ENCODE measurements at places on chromosomes 2 and 18. TPM values are rescaled to one million over a fixed set of nuclear protein-coding genes. Genes with fewer than 3 reads are reported as not detected.

RPE gene
- total RNA-seq, result 50.6 TPM

RFTN2 gene
- total RNA-seq, result 22.2 TPM

DNA sequence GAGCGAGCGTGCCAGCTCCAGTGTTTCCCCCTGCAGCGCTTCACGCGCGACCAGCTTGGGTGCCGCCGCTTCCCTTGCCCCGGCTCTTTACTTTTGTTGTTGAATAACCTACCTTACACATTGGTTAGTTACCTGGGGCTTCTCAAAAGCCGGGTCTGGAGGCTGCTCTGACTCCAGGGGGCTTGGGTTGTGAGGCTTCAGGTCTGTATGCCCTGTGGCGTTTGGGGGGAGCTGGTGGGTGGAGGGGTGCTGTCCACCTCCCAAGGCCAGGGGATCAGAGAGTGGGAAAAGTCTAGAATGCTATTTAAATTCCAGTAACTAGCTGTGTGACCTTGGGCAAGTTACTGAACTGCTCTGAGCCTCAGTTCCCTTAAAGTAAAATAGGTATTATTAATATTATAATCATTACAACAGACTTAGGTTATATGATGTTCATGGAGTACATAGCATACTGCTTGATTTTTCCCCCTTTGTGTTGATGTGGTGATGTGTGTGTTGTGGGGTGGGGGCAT lies 770 bp downstream of the LYPD6B start:
- no peaks in the 10 kb centered on the region for H3K36me3 ChIP-seq
- H3K27ac ChIP-seq, result no peak overlapping the region
- H3K4me1 ChIP-seq, result no peaks in the 10 kb centered on the region
- no peak overlapping the region for H3K4me3 ChIP-seq
- H3K27me3 ChIP-seq, result no peaks in the 10 kb centered on the region

- peak overlapping the region; percentile 69 for H3K27ac ChIP-seq
- no peak for DNase-seq
- H3K27me3 ChIP-seq, result no peaks in the 10 kb centered on the region
- H3K4me1 ChIP-seq, result no peaks in the 10 kb centered on the region
These were observed 1.8 kb upstream of the ZEB2 start for GRCh38 chr2:144521686-144522085.

DNA sequence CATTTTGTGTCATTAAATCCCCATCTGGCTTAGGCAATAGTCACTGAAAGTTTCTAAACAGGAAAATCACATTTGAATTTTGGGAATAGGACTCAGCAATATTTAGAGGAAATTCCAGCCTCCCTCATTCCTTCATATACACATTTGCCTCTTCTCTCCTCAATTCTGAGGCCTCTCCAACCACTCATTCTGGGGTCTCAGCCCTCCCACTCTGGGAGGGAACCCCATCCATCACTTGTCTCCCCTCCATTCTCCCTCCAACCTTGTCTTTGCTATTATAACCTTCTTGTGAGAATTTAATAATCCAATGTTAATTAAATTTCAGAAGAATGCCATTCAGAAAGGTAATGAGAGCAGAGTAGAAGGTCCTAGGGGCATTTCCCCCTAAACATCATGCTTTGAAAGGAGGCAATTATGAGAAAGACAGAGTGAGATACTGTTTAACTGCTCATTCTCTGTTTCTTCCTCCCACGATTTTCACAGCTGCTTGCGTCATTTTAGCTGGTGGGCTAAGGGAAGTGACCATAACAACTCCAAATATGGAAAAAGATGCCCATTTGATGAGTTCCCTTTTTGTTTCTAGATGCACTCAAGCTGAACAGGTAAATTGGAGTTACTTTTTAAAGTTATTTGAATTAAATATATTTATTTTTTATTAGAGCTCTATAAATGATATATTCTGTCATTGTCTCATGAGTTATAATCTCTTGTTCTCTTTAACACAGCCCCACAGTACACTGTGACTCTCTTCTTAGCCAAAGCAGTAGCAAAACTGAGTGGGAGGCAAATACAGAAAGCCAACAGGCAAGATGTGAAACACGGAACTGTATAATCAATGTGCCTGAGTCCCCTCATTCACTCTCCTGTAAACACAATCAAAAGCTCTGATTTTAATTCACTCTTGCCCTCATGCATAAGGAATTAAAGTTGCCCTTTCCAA lies 135.1 kb downstream of the DLGAP1 start:
- no peak for DNase-seq
- H3K4me1 ChIP-seq, result no peaks in the 10 kb centered on the region
- H3K27me3 ChIP-seq, result no peaks in the 10 kb centered on the region
- H3K27ac ChIP-seq, result no peak overlapping the region
- H3K36me3 ChIP-seq, result no peaks in the 10 kb centered on the region

GRCh38 chr2:216349366-216349765 lies 22.9 kb downstream of the MARCHF4 start:
- no peak overlapping the region for H3K4me3 ChIP-seq
- no peaks in the 10 kb centered on the region for H3K4me1 ChIP-seq
- no peaks in the 10 kb centered on the region for H3K27me3 ChIP-seq
- no peak for DNase-seq

GRCh38 chr2:137837830-137838229 lies 126.4 kb upstream of the HNMT start:
- H3K4me3 ChIP-seq, result no peak overlapping the region
- H3K27ac ChIP-seq, result no peak overlapping the region
- H3K4me1 ChIP-seq, result no peaks in the 10 kb centered on the region
- H3K36me3 ChIP-seq, result no peaks in the 10 kb centered on the region
- no peak for DNase-seq

DNA sequence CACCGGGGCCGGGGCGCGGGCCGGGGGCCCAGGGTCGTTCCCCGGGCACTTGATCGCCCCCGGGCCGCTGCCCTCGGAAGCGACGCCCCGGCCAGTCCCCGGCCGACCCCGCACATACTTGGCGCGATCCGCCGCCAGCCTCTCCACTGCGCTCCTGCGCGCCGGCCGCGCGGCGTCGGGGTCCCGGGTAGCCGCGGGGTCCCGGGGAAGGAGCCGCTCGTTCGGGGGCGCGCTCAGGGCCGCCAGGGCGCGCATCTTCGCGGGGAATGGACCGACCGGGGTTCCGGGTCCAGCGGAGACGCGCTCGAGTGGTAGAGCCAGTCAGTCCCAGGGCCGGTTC lies 204 bp downstream of the FAM110C start:
- H3K4me1 ChIP-seq, result peaks cover 2% of the 10 kb centered on the region
- no peaks in the 10 kb centered on the region for H3K27me3 ChIP-seq
- no peak overlapping the region for H3K27ac ChIP-seq
- no peaks in the 10 kb centered on the region for H3K36me3 ChIP-seq

GRCh38 chr2:210445116-210445707 lies 31.3 kb downstream of the LANCL1 start:
- no peaks in the 10 kb centered on the region for H3K27me3 ChIP-seq
- peaks cover 2% of the 10 kb centered on the region for H3K36me3 ChIP-seq
- H3K4me3 ChIP-seq, result no peak overlapping the region
- no peak overlapping the region for H3K27ac ChIP-seq

DNA sequence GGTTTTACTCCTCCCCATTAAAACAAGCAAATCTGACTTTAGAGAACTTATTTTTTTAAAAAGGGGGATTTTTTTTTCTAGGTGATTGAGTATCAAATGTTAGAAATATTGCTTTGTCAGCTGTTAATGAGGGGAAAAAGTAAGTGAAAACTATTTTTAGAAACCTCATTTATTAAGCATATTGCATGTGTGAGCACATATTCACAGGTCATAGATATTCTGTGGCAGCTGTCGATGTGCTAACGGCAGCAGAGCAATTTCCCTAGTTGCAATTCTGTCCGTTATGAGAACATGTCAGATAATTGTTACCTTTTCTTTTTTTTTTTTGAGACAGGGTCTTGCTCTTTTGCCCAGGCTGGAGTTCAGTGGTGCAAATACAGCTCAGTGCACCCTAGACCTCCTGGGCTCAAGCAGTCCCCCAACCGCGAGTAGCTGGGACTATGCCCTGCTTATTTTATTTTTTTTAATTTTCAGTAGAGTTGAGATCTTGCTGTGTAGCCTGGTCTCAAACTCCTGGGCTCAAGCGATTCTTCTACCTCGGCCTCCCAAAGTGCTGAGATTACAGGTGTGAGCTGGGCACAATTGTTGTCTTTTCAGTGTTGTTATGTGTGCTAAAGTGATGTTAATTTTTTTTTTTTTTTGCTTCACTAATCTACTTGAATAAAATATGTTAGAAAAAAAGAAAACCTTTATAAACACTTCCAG lies 69.8 kb downstream of the MTA3 start:
- H3K27me3 ChIP-seq, result no peaks in the 10 kb centered on the region
- peaks cover 3% of the 10 kb centered on the region for H3K4me1 ChIP-seq
- H3K4me3 ChIP-seq, result no peak overlapping the region

DNA sequence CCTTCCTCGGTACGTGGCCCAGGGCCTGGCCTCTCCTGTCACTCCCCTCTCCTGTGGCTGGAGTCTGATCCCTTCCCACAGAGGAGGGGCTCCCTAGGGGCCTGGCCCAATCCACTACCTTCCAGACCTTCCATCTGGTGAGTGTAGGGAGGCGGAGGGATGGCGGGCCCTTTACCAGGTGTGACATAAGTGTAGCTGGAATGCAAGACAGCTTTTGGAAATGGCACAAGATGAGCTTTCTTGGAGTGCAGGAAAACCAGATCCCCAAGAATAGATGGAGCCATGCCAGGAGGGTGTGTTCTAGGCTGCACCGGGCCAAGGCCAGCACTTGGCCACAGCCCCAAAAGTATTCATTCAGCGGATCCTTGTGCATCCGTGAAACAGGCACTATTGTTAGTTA lies 30.1 kb downstream of the IGFBP5 start:
- peaks cover 4% of the 10 kb centered on the region for H3K36me3 ChIP-seq
- H3K4me3 ChIP-seq, result no peak overlapping the region
- no peak for DNase-seq
- no peaks in the 10 kb centered on the region for H3K27me3 ChIP-seq
- H3K4me1 ChIP-seq, result no peaks in the 10 kb centered on the region

GRCh38 chr18:55713707-55714106 lies 125.7 kb upstream of the TCF4 start:
- H3K4me1 ChIP-seq, result no peaks in the 10 kb centered on the region
- H3K27me3 ChIP-seq, result no peaks in the 10 kb centered on the region
- H3K36me3 ChIP-seq, result no peaks in the 10 kb centered on the region
- no peak for DNase-seq

DNA sequence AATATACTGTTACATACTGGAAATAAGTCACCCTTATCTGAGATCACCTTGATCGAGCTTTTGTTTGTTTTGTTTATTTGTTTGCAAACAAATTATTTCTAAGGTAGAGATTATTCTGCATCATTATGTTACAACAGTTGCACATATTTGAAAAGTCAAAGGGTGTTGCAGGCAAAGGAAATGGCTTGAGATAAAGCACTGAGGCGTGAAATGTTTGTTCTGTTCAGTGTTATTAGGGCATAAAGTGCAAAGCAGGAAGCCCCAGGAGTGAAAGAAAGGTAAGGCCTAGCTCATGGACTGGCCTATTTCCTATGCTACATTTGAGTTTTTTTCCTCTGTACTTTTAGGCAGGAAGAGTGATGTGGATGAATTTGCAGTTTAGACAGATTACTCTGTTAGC lies 1815.6 kb upstream of the LRRTM1 start:
- no peaks in the 10 kb centered on the region for H3K27me3 ChIP-seq
- H3K4me1 ChIP-seq, result no peaks in the 10 kb centered on the region
- no peak for DNase-seq
- no peak overlapping the region for H3K27ac ChIP-seq
- H3K36me3 ChIP-seq, result no peaks in the 10 kb centered on the region
- no peak overlapping the region for H3K4me3 ChIP-seq

- no peaks in the 10 kb centered on the region for H3K27me3 ChIP-seq
- no peaks in the 10 kb centered on the region for H3K36me3 ChIP-seq
- DNase-seq, result no peak
- H3K27ac ChIP-seq, result no peak overlapping the region
These were observed 68.4 kb downstream of the TANK start for GRCh38 chr2:161228511-161229240.
